ENCODE measurements at places on chromosomes 4 and X. TPM values are rescaled to one million over a fixed set of nuclear protein-coding genes. Genes with fewer than 3 reads are reported as not detected.

GRCh38 chr4:143986180-143986579, 33.0 kb downstream of the GYPB start:
- peaks cover 9% of the 10 kb centered on the region for H3K36me3 ChIP-seq
- H3K4me1 ChIP-seq: no peaks in the 10 kb centered on the region
- no peak for DNase-seq
- H3K27me3 ChIP-seq: peaks cover 2% of the 10 kb centered on the region
- no peak overlapping the region for H3K27ac ChIP-seq

GRCh38 chr4:34851411-34851810, 1392.9 kb downstream of the ARAP2 start:
- no peaks in the 10 kb centered on the region for H3K4me1 ChIP-seq
- H3K36me3 ChIP-seq: no peaks in the 10 kb centered on the region
- H3K27me3 ChIP-seq: no peaks in the 10 kb centered on the region
- H3K27ac ChIP-seq: no peak overlapping the region

DNA sequence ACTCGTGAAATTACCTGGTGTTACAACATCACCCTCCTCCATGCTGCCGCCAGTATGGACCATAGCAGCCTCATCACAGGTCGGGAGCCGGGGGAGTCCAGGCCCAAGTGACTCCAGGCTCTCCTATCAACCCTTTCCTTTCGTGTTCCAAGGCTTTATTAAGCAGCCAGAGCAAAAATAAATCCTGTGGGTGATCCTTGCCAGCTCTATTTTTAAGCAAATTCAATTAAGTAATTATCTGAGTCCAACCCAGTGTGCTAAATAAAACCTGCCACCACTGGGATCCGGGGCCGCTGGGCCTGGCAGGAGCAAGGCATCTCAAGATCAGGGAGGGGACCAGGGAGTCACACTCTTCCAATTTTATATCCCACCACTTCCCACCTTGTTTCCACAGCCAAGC, 80.7 kb upstream of the PRPS1 start:
- peaks cover 9% of the 10 kb centered on the region for H3K4me1 ChIP-seq
- H3K36me3 ChIP-seq: no peaks in the 10 kb centered on the region
- no peaks in the 10 kb centered on the region for H3K27me3 ChIP-seq
- no peak overlapping the region for H3K27ac ChIP-seq
- H3K4me3 ChIP-seq: no peak overlapping the region

The CFAP47 gene
- not detected for total RNA-seq

The SAT1 gene
- 121 TPM for total RNA-seq

Measured in naive thymus-derived CD8-positive, alpha-beta T cell (primary cell).